Stimulated activated CD4-positive, alpha-beta T cell treated with anti-CD3 and anti-CD28 coated beads, Interleukin-15, amount 100 ng/mL, for 1 hour (primary cell): ENCODE measurements at places on chromosomes 16 and 17.
A peak's percentile ranks its signal among the peaks of the same experiment; 100 is the strongest.

GRCh38 chr17:74354123-74354522 is 7.5 kb downstream of the BTBD17 start:
- peak; percentile 28 for DNase-seq

DNA sequence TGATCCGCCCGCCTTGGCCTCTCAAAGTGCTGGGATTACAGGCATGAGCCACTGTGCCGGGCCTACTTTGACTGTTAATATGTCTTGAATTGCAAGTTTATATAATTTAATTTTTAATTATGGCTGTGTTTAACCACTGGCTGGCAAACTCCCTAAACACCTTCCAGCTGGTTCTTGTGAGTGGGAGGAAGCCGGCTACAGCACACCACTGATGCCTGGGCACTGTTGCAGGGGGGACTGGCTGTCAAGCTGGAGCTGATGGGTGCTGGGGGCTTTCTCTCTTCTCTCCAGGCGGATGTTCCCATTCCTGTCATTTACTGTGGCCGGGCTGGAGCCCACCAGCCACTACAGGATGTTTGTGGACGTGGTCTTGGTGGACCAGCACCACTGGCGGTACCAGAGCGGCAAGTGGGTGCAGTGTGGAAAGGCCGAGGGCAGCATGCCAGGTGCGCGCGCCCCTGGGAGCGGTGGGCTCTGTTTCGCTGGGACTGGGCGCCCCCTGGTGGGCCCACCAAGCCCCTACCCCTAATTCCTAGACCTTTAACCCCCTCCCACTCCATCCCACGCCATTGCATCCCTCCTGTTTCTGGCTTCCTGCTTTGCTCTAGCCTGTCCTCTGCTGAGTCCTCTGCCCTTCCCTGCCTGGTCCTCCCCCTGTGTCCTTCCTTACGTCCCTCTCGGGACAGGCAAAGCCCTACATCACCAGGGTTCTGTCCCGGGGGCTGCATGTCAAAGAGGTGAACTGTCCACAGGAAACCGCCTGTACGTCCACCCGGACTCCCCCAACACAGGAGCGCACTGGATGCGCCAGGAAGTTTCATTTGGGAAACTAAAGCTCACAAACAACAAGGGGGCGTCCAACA is 9.5 kb downstream of the TBX21 start:
- no peak for DNase-seq

DNA sequence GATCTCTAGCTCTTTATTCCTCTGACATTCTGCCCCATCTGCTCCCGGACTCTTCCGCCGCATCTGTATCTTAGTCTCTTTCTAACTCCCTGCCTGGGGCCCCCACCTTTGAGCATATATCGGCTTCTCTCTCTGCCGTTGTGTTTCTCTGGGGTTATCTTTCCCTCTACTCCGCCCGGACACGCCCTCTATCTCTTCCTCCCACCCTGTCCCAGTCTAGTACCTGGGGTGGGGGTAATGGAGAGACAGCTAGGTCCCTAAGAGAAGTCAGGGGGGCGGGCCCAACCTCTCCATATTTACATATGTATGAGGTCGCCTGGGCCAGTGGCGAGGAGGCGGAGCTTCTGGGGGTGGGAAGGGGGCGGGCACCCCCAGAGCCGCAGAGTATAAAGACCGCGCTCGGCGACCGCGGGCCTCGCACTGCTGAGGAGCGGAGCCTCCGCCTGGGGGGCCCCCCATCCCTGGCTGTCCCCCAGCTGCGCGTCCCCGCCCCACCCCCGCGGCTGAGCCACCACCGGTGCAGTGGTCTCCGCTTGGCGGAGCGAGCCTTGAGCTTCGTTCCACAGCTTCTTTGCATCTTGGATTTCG is at the start of gene ATP1B2:
TSS of gene ATP1B2 (plus strand) at position 418 of the 588 bp plus-strand sequence. CDS start 593 bp downstream, outside the sequence.
- peak; percentile 46 for DNase-seq

DNA sequence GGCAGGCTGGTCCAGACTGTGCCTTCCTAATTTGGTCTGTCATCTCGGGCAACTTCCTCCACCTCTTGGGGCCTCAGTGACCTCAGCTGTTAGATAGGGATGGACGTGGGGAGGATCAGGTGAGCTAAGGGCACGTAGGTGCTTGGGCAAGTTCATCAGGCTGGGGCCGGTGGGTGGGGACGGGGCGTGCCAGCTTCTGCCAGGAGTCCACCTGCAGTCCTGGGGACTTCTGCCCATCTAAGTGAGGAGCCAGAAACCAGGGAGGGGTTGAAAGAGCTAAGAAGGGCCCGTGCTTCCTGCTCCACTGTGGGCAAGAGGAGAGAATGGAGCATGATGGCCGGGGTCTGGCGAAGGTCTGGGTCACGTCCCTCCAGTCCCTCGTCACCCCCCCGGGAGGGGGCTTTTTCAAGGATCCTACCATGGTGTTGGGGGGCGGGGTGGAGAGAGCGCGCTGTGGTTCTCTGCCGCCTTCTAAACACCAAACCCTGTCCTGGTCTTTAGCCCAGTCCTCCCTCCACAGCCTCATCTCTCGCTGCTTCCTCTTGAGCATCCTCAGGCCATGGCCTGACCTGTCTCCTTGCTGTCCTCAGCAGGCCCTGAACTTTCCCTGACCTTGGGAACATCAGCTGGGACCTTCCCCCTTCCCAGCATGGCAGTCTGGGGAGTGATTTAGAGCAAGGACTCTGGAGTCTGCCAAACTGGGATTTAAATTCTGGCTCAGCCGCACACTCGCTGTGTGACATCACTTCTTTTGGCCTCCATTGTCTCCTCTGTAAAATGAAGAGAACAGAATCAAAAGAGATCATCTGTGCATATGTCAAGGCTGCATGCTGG is 21.6 kb downstream of the SPNS2 start:
- DNase-seq, result no peak

DNA sequence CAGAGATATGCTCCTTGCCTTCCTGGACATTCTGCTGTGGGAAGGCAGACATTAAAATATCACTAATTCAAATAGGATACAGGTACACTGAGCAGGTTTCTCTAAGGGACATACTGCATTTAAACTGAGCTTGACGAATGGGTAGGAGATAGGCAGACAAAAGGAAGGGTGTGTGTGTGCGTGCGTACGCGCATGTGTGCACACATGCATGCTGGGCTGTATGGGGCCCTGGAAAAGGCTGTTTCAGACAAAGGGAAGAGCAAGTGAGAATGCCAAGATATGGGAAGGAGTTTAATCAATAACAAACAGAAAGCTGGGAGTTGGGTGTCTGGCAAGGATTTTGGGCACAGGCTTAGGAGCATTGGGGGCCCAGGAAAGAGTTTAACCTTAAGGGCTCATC is 196.2 kb downstream of the PRKCA start:
- no peak for DNase-seq

DNA sequence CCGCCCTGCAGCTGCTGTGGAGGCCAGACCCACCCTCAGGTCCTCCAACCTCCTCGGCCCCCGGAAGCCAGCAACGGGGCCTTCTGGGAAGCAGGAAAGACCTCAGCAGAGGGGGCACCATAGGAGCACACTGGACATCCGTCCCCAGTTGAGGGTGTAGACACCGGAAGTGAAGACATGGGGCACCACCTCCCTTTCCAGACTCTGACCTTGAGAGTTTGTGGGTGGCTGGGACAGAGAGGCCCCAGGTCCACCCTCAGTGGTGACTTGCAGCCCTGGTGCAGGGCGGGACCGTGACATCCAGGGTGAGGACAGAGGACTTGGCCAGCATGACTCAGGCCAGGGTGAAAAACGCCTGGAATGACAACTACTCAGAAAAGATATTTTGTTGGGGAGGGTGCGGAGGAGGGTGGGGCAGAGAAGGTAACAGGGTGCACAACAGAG is 19.9 kb downstream of the CEP295NL start:
- no peak for DNase-seq

DNA sequence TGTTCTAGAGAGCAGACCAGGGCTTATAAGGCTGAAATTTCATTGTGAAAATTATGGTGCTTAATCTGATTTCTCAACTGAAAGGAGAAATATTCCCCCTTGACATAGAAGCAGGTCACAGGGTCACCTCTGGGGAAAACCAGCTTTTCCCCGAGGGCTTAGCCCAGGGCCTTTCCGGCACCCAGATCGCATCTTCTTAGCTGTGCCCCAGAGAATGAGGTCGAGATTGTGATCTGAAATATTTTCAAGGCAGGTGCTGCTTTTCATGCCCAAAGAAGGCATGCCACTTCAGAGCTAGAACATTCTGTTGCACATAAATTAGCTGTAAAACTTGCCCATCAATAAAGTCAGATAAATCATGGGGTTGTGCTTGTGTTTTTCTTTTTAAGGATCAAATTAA is 25.4 kb upstream of the ARHGAP17 start:
- no peak for DNase-seq

- no peak for DNase-seq
Observed at GRCh38 chr17:78969865-78970264, 9.9 kb downstream of the LGALS3BP start.

DNA sequence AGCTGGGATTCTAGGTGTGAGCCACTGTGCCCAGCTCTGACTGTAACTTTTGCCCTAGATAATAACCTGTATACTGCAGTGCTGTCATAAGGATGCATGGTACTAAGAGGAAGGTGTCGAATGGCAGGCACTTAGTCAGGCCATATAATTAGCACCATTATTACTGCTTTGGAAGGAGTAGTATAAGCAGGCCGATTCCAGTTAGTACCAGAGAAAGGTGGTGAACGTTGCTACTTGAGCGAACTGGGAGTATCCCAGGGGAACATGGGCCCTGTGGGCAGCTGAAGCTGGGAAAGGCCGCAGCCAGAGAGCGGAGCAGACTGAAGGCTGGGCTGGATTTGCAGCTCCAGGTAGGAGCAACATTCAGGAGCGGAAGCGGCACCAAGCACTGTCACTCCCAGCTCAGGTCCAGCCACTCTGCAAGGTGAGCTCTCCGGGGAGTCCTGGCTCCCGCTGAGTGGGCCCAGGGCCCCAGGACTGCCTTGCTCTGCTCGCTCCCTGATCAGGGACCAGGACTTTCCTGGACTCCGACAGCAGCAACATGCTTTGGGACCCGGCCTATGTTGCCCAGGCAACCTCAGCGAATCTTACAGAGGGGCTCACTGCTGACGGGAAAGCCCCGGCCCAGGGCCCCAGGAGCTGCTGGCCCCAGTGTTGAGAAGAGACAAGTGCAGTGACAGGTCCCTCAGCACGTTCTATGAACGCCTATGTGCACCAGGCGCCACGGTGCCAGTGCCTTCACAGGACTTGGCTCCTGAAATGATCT is 28.6 kb downstream of the C16orf74 start:
- no peak for DNase-seq

GRCh38 chr16:20897253-20897897 is 2.8 kb downstream of the DCUN1D3 start:
- DNase-seq, result no peak

DNA sequence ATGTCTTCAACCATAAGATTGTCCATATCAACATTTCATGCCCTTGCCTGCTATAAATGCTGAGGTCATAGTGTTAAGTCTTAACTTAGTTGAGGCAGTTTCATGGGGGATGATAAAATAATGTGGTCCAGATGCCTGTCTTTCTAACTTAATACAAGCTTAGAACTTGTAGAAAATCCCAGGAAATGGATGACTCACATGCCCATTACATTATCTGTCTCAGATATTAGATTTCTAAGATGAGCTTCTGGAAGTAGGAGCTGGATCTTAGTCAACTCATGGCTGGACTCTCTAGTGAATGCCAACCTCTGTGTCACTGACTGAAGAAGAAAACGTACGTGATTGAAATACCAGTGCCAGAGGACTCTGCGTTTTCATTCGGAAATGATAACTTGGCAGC is 797.5 kb upstream of the EEF2KMT start:
- no peak for DNase-seq

GRCh38 chr16:77838597-77839255 is 50.4 kb downstream of the VAT1L start:
- no peak for DNase-seq

GRCh38 chr16:51831595-51832367 is 680.7 kb upstream of the SALL1 start:
- DNase-seq, result no peak

DNA sequence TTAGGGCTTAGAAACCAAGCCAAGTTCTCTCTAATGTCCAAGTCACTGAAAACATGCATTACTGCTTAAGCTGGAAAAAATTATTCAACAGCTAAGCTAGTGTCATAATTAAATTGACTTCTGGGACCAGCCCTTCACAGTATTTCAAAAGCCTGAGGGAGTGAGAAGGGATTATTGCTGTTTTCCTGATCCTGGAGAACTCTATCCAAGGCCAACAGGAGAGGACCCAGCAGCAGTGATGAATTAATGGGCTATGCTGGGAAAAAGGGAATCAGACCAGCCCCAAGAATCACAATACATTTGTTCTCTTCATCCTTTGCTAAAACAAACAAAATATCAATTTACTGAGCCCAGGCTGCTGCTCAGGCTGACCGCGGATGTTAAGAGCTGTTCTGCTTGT is 34.5 kb upstream of the CLEC3A start:
- no peak for DNase-seq

DNA sequence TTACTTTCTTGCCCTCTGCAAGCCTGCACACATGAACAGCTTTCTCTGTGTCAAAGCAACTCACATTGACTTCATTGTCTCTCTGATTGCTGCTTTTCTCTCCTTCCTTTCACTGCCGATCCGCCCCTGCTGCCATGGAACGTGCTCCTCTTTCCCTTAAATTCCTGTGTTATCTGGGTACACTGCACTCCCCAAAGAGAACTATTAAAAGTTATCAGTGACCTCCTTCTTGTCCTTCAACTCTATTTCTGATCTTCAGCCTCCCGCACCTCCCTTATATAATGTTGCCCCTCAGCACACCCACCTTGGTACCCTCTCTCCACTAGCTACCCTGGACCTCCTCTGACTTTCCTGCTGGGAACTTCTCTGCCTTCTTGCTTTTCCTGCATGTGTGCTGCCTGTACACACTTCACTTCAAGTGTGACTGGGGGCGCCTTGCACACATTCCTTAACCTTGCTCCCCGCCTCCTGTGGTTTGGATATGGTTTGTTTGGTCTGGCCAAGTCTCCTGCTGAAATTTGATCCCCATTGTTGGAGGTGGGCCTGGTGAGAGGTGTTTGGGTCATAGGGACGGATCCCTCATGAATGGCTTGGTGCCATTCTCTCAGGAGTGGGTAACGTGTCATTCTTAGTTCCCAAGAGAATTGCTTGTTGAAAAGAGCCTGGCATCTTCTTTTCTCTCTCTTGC is 26.7 kb upstream of the PMP22 start:
- no peak for DNase-seq

GRCh38 chr17:17893801-17894644 is 57.2 kb upstream of the SREBF1 start:
- no peak for DNase-seq

- DNase-seq, result no peak
Observed at GRCh38 chr16:85978291-85978775, 79.4 kb downstream of the IRF8 start.

DNA sequence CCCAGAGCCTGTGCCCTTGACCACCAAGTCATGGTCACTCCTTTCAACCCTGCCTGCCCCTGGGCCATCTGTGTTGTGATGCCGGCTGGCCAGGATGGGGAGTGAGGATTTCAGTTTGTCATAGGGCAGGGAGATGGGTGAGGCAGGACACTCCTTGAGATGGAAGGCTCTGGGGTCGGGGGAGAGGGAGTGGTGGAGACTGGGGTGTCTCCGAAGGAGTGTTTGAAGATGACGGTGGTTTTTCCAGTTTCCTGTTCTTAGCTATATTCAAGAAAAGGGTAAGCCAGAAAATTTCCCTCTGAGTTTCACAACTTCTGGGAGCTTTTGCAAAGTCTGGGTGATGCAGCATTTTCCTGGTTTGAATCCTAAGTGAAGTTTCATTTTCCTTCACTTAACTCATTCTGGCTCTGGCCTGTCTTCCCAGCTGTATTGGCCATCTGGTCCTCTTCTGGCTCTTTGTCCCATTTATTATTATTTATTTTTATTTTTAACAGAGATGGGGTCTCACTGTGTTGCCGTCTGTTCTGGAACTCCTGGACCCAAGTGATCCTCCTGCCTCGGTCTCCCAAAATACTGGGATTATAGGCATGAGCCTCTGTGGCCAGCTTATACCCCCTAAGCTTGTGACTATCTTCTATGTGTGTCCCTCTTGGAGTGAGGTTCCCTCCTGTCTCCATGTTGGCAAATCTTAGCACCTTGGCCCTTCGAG is 27.7 kb downstream of the ABCC1 start:
- no peak for DNase-seq
